ENCODE measurements at places on chromosomes 7 and 10.

DNA sequence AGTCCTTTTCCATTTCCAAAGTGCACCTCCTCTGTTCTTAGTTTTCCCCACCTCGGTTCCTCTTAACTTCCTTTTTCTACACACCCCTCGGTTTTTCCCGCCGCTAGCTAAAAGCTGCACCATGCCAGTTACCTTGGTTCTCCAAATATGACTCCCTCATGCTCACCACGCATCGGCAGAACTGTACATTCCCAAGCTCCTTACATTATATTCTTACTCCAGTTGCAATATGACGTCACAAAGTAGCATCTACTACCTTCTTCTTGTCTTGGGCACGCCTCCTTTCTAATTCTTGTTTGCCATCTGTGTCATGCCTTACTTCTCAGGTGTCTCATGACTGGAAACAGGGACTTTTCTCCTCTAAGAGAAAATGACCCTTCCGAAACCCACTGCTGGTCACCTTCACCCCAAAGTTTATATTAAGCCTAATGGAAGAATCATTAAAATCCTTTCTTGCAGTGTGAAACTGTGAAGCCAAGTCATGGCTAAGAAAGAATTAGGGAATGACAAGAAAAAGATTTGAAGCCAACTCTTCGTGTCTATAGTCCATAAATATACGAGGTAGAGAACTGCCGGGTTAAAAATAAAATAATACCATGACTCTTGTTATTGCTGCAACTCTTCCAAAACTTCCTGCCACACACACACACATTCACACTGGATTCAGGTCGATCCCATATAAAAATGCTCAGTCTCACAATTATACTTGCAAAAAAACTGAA lies 1.7 kb downstream of the ESYT2 start:
- peak; percentile 27 for DNase-seq

- DNase-seq = no peak
Measured at GRCh38 chr7:36192053-36192824, 39.2 kb downstream of the EEPD1 start.

DNA sequence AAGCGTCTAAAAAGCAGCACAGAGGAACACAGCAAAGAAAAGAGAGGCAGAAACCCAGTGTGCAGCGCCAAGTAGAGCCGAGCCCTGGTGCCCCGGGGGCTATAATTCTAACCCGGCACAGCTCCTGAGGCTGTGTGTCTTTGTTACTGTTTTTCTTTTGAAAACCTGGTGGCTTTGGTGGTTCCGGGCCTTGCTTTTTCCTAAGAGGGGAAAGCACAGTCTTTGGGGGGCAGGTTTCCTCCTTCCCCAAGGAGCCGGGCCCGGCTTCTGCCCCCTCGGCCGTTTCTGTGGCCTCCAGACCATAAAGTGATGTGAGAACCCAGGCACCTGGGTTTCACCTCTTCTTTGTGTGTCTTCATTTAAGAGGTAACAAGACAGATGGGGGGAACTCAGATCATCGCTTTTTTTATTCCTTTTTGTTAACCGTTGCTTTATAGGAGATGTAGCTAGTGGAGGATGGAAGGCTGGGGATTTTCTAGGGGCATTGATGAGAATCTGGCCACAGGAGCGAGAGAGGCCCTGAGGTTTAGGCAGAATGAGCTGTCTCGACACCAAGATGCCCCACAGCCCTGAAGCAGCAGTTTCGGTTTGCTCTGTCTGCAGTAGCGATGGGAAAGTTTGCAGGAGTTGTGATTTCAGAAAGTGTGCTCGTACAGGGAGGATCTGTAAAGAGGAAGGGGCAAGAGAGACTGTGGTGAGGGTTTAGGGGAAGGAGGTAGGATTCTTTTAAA lies 367.8 kb upstream of the GALNT17 start:
- no peak for DNase-seq

DNA sequence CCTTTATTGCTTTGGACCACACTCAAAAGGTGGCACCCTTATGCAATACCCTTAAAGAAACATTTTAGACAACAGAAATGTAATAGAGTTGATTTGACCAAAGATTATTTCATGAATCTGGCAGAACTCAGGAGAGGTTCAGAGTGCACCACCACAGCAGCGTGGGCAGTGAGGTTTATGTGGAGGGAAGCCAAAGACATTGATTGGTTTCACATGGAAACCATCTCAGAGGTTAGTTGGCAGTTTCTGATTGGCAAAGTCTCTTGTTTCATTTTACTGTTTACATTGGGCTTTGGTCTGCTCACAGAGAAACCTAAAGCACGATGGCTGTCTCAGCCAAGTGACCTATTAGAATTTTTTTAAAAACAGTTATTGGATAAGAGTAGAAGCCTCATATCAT lies 101.3 kb downstream of the SDHAF3 start:
- no peak for DNase-seq

DNA sequence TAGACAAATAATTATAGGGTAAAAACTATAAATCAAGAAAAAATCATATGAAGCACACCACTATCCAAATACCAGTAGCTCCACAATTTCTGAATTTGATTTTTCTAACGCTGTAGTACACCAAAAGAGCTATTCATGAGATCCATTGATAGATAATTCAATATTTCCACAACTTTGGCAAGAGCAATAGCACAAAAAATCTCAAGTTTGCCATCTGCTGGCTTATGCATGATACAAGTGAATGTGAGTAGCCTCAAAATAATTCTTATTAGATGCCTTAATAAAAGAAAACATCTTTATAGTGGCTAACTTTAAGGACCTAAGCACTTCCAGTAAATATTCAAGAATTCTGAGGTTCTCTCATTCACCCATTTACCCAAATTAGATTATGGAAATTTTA lies 2.2 kb upstream of the TMEM196 start:
- DNase-seq = no peak

GRCh38 chr10:97195706-97196222 lies 10.0 kb upstream of the SLIT1 start:
- no peak for DNase-seq

DNA sequence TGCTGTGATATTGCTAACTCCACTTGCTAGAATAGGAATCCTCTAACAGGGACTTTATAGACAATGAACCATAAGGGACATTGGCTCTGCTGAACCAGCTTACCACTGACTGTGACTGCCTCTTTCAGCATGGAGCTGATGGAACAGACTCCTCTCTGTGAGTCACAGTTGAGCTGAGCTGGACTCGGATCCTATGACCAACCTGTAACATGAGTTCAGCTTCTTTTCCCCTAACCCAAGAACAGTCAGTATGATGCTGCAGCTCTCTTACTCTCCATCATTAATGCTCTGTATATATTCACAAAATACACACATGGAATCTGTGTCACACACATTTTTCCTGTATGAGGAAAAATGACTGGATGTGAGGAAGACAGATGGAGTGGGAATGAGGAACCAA lies 177.9 kb upstream of the BET1 start:
- no peak for DNase-seq

- no peak for DNase-seq
Measured at GRCh38 chr10:70192326-70192968, 22.1 kb upstream of the SAR1A start.

- no peak for DNase-seq
Measured at GRCh38 chr10:81708929-81709328, 166.1 kb upstream of the NRG3 start.

DNA sequence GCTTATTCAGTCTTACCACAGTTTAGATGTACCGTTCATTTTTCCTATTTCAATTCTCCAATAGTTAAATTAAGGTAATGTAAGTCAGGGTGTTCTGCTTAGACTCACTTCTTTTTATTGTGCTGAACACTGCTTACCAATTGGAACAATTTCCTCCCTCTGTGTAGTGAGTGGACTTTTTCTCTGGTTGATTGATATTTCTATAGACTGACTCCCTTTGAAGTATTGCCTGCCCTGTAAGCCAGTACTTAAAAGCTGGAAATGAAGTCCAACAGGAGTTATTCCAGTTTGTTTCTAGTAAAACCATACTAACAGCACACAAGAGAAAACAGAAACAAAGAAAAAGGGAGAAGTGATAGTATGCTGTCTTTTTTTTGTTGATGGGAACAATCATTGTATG lies 1674.9 kb downstream of the REEP3 start:
- DNase-seq = no peak

DNA sequence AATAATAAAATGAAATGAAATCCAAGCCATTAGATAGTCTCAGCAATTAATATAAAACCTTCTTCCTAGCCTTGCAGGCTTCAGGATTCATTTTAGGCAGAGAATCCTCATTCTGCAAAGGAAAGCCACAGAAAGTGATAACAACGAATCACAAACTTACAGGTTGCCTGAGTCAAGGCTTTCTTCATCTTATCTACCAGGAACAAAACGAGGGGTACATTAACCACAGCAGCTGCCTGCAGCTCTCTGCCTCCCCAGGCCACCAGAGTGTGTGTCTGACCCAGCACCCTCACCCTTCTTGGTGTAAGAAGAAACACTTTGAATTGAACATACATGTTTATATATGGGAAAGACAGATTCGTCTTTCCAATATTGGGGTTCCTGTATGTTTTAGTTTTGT lies 12.5 kb upstream of the TNS3 start:
- no peak for DNase-seq

- DNase-seq = no peak
Measured at GRCh38 chr10:44713307-44713706, 197.8 kb upstream of the TMEM72 start.

DNA sequence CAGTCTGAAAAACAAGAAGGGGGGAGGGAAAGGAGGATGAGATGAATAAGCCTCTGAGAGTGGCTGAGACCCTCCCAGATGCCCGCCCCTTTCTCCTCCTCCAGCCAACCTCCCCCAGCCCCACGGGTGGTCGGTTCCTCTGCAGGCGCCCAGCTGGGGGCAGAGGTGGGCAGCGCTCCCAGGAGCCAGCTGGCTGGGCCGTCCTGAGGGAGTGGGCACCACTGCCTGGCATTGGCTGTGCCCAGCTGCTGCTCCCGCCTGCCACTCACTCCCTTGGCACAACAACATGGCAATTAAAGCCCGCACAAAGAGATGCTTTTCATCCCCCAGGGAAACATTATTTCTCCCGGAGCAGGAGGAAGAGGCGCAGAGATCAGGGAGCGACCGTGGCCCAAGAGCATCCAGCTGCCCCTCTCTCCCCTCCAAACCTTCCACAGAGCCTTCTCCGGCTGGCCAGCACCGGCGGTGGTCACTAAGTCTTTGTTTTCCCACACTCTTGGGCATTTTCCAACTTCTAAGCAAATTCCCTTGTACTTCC lies 107.2 kb downstream of the SPDYE5 start:
- no peak for DNase-seq

GRCh38 chr10:82889728-82890127 lies 1014.7 kb downstream of the NRG3 start:
- DNase-seq = no peak

DNA sequence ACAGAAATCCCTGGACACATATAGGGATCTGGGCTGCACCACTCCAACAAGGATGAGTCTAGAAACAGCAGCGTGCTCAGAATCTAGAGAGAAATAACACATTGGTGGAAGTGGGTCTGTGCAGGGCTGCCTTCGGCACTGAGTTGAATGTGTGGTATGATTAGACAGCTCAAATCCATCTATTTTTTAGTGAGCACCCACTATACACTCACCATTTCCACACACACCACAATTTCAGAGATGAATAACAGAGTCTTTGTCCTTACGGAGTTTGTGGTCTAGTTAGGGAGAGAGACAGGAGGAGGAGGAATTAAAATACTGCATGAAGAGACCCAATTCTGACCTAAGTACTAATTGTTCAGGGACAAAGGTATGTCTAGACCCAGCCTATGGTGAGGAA lies 44.2 kb downstream of the JAZF1 start:
- DNase-seq = no peak

GRCh38 chr10:5090551-5090950 lies 3.7 kb upstream of the AKR1C3 start:
- DNase-seq = no peak

- no peak for DNase-seq
Measured at GRCh38 chr10:75740541-75740940, 309.1 kb downstream of the LRMDA start.

GRCh38 chr10:91520661-91521060 lies 110.5 kb downstream of the HECTD2 start:
- no peak for DNase-seq

DNA sequence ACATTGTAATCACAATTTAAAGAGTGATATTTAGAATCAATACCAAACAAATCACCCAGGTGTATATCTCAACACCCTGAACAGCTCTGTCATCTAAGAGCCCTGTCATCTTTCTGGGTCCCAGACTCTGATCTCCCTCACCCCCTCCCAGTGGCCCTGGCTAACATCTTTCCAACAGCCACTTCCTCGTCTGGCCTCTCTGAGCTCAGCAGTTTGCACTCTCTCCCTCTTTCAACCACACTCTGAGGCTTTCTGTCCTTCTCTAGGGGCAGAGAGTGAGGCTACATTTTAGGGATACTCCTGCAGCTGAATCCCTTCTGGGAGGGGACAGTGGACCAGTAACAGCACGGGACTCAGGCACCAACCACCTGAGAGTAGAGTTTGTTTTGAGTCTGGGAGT lies 17.1 kb upstream of the PRRT4 start:
- DNase-seq = no peak

- no peak for DNase-seq
Measured at GRCh38 chr7:155761162-155761561, 51.1 kb downstream of the SHH start.

DNA sequence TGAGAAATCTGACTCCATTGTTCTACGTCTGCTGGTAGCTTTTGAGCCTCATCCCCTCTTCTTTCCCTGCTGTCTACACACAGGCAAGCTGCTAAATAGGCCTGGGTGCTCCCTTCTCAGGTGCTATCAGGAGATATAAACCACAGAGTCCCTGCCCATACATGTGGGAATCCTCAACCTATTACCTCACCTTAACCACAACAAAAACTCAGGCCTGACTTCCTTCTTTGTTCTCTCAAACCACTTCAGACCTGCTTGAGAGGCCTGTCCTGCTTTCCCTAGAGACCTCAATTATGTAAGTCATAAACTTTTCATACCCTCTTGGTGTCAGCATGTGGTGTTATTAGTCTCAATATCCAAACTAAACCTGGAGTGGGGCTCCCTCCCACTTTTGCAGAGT lies 75.0 kb upstream of the MAGI2 start:
- DNase-seq = no peak

DNA sequence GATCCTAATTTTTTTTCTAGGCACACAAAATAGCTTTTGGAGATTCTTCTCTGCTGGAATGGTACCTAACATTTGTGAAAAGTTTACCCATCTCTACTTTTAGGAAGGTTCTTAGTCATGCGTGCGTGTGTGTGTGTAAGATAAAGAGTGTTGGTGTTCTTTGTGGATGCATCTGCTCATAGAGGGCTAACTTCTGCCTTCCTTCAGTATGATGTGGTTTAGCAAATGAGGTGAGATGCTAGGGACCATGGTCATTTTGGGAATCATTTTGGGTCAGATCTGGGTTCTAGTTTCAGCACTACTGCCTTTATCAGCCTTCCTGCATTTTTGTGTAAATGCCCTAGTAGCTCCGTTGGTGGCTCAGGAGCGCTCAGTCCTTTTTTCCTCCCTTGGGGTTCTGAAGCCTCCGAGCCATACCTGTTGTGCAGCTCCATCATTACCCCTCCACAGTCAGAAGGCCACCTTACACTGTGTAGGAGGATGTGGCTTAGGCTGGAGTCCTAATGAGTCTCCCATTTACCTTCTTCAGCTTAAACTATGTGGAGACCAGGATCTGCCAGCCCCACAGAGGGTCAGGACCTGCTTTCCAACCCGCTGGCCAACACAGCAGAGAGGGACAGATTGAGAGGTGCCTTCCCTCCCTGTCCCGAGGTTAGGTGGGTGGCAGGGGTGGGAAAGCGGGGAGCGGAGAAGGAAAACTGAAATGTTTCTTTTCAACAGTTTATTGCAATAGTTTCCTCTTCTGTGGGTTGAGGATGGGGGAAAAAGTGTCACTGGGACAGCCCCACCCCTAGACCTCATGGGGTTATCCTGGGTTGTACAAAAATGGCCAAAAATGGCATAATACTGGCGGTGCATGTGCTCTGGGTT lies 31.2 kb downstream of the TSPAN14 start:
- no peak for DNase-seq
